ENCODE measurements at places on chromosomes 12 and 14.

- DNase-seq = no peak
Measured at GRCh38 chr12:21696625-21697024, 39.0 kb upstream of the LDHB start.

DNA sequence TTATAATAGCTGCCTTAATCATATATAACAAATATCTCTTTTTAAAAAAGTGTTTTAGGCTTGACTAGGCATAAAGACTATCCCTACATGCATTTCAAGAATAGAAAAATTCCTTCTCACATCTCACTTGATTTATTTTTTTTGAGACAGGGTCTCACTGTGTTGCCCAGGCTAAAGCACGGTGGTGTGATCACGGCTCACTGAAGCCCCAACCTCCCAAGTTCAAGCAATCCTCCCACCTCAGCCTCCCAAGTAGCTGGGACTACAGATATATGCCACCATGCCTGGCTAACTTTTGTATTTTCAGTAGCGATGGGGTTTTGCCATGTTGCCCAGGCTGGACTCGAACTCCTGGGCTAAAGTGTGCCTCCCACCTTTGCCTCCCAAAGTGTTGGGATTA is 59.4 kb downstream of the WDHD1 start:
- DNase-seq = no peak

GRCh38 chr12:1528791-1529190 is 65.6 kb downstream of the FBXL14 start:
- no peak for DNase-seq

- peak; percentile 33 for DNase-seq
Measured at GRCh38 chr12:57694459-57695019, 607 bp downstream of the OS9 start.

GRCh38 chr12:100185361-100185894 is 15.2 kb upstream of the ACTR6 start:
- peak; percentile 8 for DNase-seq

- DNase-seq = peak; percentile 65
Measured at GRCh38 chr14:101222362-101223070, 319.0 kb upstream of the RTL1 start.

DNA sequence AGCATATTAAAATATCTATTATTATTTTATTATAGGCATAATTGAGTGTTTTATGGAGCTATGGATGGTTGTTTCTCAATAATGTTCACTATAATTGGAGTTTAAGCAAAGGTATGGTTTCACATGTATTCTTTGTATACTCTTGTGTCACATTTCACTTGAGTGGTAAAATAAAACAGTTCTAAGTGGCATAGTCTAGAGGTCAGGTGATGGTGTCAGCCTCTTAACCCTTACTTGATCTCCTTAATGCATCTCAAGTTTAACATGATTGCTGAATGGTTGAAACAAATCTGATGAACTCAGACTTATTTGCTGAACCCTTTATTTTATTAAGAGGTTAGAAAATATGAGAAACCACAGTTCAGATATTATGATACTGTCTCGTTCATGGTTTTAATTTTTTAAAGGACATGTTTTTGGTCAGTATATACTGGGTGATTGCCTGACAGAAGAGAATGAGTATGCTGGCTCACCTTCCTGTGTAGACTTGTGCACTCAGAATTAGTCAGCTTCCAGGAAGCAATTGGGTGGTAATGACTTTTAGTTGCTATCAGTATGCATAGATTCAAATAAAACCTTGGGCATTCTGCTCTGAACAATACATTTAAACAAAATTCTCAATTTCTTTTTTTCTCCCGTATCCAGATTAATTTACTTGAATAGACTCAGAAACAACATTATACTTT is 464.6 kb downstream of the PCNX1 start:
- no peak for DNase-seq

- DNase-seq = no peak
Measured at GRCh38 chr14:40072175-40072574, 639.9 kb upstream of the FBXO33 start.

DNA sequence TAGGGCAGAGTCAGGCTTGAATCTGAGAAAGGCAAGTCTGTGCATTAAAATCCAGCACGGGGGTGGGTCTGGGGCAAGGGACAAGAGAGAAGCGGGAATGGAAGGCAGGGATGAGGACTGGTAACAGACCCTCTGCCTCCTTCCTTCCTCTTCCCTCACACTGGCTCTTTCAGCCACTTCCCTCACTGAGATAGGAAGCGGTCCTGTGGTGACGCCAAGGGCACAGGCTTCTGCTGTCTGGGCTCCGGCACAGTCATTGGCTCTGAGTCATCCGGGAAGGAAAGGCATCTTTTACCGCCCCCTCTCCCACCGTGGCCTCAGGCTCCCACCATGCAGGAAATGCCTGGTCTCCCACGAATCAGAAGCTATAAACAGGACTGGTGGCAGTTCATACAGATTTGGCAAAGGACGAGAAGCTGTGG is 70.2 kb downstream of the ETV6 start:
- DNase-seq = peak; percentile 58

GRCh38 chr12:51330186-51330585 is 6.2 kb upstream of the BIN2 start:
- no peak for DNase-seq

- no peak for DNase-seq
Measured at GRCh38 chr12:40390980-40391379, 166.2 kb downstream of the LRRK2 start.

- DNase-seq = peak; percentile 66
Measured at GRCh38 chr12:53219292-53219955, 12.4 kb upstream of the ITGB7 start.

DNA sequence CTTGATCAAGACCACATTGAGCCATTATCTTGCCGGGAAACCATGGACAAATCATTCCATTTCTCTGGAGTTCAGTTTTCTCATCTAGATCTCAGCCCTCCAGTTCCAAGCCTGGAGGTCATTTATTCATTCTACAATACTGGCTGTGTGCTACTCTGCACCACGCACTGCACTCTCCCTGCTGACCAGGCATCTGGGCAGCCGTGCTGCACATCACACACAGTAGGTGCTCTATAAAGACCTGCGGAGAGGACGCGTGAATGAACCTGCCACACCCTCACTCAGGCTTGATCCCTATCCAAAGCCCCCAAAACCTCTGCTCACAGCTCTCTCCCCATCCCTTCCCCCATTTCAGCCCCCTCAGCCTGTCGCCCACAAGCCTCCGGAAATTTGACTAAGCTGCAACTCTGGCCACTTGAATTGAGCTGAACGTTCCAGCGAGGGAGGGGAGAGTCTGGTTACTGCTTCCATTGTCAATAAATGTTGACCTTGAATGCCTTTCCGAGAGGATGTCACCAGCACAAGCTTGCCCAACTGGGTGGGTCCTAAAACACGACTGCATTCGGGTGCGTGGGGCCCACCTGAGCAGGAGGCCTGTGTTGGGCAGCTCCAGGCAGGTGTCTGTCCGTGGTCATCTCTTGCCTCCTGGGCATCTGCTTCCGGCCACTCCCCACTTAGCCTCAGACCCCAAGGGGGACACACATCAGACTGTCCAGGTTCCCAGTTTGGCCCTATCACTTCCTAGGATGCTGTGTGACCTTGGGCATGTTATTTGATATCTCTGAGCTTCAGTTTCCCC is 17.8 kb downstream of the FAIM2 start:
- no peak for DNase-seq

DNA sequence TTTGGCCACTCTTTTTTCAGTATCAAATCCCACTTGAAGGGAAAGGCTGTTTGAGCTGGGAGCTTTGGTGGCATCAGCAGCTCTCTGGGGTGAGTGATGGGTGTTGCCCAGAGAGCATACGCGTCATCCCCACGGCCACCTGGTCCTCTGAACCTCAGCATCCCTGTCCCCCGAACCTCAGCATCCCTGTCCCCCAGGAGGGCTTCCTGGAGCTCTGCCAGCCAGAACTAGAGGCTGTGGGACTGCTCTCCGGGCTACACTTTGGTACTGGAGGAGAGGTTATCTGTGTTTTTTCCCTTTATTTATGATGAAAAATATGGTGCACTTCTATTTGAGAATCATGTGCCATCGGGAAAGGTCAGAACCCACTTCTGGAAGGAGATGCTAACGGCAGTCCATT is 131.5 kb upstream of the RTL1 start:
- no peak for DNase-seq

GRCh38 chr14:24315807-24316596 is 4.7 kb downstream of the LTB4R start:
- no peak for DNase-seq

- DNase-seq = no peak
Measured at GRCh38 chr14:90615517-90616060, 200.6 kb downstream of the TTC7B start.

DNA sequence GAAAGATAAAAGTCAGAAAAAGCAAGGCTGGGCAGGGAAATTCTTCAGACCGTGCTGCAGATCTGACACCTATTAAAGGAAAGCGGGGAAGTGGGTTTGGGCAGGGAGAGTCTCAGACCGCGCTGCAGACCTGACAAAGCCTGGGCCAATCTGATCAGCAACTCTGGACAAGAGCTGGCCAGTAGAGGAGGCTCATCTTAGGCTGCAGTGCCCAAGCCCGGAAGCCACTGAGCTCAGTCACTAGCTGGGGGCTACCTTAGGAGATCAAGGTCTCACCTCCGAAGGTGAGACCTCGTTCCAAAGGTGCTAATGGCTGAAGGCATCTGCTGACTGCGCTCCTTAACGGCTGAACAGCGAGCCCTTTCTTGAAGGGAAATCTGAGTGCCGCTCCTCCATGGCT is 60.2 kb downstream of the SINHCAF start:
- DNase-seq = no peak

DNA sequence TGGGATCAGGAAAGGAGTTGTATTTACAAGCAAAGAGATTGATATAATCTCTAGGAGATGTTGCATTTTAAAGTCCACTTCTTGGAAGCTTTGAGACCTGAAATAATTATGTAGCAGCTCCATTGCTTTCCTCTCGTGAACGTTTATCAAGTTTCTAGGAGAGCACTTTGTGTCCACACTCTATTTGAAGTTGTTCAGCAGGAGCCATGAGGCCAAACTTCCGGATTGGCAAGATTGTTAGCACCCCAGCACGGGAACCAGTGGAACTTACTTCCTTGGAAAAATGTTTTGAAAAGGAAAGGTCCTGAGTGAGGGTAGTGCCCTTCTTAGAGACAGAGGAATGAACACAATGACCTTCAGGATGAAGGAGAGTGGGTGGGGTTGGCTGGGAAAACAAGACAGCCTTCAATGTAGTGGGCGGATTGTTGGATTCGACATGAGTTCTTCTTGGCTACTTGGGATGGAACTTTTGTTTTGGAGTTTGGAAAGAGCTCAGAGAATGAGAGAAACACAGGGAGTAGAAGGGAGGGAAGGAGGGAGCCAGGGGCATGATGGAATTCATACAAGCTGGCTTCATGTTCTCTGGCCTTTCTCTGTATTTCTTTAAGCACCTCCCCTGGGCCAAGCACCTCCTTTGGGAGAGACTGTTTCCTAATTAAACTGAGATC is 23.8 kb upstream of the CISTR start:
- no peak for DNase-seq

GRCh38 chr14:92471919-92472318 is 41.7 kb upstream of the RIN3 start:
- DNase-seq = peak; percentile 21

DNA sequence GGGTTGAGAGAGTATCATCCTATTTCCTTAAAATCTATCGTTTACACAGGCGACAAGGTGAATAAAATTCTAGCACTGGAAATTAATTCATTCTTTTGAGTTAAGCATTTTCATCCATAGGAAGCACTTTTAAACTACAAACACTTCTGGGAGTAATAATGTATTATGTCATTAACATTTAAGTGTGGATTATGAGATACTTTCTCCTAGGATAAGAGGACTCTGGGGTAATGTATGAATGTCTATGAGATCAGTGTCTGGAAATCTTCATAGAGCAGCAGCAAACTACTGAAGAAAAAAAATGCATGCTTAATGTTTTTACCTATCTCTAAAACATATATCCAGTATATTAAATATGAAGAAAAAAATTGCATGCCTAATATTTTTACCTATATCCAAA is 86.9 kb downstream of the EPS8 start:
- DNase-seq = peak; percentile 76

DNA sequence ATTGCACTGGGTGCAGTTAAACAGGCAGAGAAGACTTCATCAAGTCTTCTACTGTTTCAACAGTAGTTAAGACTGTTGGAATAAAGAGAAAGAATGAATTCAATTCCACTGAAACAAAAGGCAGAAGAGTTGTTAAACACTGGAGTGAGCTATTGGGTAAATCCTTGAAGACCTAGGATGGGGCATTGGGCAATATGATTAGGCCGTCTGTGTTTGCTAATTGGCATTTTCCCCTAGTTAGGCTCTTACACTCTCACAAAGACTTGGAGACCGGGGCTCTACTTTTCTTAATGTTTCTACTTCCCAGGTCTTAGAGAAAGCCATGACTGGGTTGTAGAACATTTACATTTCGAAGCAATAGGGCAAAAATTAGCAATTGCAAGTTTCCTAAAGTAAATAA is 402.1 kb downstream of the NAV3 start:
- no peak for DNase-seq

- DNase-seq = no peak
Measured at GRCh38 chr12:105930557-105931503, 207.9 kb downstream of the NUAK1 start.

DNA sequence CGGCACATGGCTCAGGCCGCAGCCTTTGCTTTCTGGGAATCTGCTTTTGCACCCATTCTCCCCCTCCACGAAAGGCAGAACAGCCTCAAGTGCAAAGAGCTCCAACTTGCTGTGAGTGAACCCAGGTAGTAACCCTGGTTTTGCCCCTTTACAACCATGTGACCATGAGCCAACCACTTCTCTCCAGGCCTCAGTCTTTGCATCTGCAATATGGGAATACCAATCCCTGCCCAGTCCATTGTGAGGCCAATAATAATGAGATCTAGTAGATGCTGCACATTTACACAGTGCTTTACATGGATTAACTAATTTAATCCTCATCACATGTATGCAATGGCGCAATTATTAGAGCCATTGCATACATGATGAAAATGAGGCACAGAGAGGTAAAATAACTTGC is 108.9 kb upstream of the MYL2 start:
- no peak for DNase-seq

GRCh38 chr12:24617471-24617870 is 331.4 kb downstream of the BCAT1 start:
- DNase-seq = no peak

- peak; percentile 95 for DNase-seq
Measured at GRCh38 chr12:64083285-64084210, 138.5 kb downstream of the KICS2 start.

GRCh38 chr12:74776378-74776777 is 238.7 kb downstream of the ATXN7L3B start:
- DNase-seq = no peak
